ENCODE measurements at places on chromosomes 7 and 10.

GRCh38 chr10:95560278-95561176 is 644 bp downstream of the SORBS1 start:
- no peak for DNase-seq

GRCh38 chr10:112360308-112361270 is 13.3 kb upstream of the ACSL5 start:
- no peak for DNase-seq

DNA sequence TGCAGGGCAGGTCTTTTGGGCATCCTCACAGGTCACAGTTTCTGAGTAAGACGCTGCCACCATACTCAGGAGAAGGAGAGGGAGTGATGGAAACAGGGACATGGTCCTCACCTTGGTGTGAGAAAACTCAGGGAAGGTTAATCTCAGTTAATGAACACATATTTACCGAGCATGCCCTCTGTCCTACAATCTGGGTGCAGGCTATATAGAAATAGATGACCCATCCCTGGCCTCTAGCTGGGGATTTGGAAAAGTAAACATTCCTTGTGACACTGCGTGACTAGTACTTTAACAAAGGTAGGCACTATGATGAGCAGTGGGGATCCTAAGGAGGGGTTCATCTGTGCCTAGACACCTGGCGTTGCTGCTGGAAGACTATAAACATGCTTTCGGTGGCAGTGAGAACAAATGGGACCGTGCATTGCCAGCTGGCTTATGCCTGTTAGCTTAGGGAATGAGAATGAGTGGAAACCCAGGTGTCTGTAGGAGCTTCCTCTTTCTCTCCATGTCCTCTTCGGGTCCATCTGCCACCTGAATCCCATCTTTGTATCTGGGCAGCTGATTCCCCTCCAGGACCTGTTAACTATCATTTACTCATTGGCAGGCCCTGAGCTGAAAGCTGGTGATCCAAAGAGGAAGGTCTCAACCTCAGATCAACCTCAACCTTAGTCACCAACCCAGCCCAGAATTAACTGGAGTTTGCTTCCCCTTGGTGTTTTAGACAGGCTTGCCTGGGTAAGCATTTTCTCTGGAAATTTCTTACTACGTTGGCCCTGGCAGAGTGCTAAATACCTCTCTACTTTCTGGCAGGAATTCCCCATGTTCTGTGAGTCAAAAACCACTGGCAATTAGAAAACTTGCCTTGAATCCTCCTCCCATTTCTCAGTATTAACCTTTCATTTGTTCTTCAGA is 794 bp downstream of the MBL2 start:
- no peak for DNase-seq

- DNase-seq: no peak
Observed at GRCh38 chr10:103678178-103678526, 177.2 kb downstream of the SH3PXD2A start.

- no peak for DNase-seq
Observed at GRCh38 chr10:51892965-51893658, 193.7 kb upstream of the CSTF2T start.

GRCh38 chr10:45424668-45425404 is 50.8 kb downstream of the ALOX5 start:
- DNase-seq: no peak

GRCh38 chr10:74816824-74817498 is 9.4 kb upstream of the KAT6B start:
- no peak for DNase-seq

DNA sequence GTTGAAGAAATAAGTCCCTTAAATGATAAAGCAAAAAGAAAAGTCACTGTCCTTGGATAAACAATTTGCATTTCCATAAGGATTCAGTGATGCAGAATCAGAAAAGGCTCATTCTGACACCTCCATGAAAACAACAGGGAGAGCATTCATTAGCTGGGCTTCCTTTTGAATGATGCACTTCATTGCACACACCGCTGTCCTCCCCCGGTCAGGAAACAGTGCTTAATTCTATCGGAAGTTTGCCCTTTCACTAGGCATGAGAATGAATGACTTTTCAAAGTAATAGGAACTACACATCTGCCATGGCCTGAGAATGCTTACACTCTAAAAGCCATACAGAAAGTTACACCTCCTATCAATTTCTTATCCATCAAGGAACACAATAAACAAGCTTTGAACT is 4.2 kb downstream of the PCDH15 start:
- DNase-seq: no peak

DNA sequence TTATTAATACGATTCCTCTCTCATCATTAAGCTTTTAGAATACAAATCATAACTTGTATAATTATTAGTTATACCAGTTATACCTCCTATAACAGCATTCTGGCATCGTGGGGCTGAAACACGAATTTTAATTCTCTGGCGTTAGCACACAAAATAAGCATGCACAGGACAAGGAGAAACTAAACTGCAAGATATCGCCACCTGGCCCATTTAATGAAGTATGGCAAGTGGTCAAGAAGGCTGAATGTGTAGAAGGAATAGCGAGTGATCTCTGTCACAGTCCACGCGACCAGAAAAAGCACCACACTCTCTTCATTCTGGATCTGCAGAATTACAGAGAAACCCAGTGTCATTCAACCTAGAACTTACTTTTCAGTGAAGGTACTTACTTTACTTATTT is 18.1 kb downstream of the HACD1 start:
- no peak for DNase-seq

- DNase-seq: no peak
Observed at GRCh38 chr7:137006293-137006692, 137.8 kb downstream of the CHRM2 start.

DNA sequence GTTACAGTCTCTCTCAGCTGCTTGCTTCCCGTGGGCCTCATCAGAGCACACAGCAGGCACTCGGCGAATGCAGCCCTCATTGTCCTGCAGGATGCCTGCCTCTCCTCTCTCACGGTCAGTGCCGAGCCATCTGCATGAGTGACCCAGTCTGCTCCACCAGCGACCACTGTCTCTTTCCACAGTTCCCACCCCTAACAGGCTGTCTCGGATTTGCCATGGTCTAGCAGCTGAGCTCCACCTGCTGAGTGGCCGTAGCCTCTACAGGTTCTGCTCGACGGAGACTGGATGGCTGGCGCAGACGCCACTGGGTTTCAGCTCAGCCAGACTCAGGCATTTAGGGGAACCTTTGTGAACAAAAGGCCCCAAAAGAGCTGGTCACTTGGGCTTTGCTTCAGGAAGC is 209.4 kb upstream of the FOXK1 start:
- DNase-seq: no peak

- DNase-seq: no peak
Observed at GRCh38 chr7:5425507-5426225, 2.0 kb upstream of the TNRC18 start.

GRCh38 chr7:142957723-142958122 is 4.4 kb downstream of the KEL start:
- no peak for DNase-seq

GRCh38 chr7:2175514-2175913 is 57.2 kb downstream of the MAD1L1 start:
- DNase-seq: no peak

- no peak for DNase-seq
Observed at GRCh38 chr7:435630-436366, 83.8 kb downstream of the PDGFA start.

DNA sequence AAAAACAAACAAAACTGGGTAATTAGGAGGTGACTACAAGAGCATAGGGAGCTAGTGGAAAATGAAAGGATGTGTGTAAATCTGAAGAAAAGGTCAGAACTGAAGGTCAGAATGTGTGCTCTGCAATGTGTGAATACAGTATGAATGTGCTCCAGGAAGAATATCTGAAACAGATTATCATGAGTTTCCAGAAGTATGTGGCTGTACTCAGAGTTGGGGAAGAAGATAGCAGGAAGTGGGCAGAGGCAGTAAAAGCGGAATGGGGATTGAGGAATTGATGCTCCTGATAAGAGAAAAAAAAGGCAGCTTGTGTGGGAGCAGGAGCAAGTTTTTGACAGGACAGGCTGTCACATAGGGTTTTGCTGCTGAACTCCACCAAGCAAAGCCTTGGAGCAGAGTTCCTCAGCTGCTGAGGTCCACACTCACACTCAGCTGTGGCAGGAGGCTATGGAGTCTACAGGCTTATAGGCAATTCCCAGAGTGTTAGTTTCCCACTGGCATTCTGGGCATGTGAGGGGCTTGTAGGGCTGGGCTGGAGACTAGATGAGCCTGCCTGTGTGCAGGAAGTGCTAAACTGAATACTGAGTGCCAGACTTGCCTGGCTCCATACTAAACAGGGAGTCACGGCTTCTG is 22.9 kb downstream of the H2AZ2 start:
- no peak for DNase-seq

DNA sequence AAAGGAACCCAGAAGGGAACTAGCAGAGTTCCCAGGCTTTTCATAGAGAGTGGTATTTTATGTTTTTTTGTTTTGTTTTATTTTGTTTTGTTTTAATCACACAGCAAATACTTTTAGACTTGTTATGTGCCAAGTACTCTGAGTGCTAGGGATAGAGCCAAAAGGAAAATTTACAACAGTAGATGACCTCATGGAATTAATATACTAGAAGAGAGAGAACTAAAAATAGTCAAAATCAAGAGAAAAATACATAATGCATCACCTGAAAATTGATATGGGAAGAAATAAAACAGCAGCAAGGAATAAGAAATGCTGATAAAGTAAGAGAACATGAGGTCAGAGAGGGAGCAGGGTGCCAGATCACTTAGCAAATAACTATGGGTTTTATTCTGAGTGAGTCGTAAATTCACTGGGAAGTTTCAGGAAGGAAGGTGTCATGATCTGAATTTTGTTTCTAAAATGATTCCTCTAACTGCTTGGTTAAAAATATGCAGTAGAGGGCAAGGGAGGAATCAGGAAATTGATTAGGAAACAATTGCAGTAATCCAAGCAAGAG is 351.0 kb downstream of the ANKRD7 start:
- no peak for DNase-seq

GRCh38 chr7:158394936-158395335 is 192.7 kb downstream of the PTPRN2 start:
- DNase-seq: peak; percentile 13

DNA sequence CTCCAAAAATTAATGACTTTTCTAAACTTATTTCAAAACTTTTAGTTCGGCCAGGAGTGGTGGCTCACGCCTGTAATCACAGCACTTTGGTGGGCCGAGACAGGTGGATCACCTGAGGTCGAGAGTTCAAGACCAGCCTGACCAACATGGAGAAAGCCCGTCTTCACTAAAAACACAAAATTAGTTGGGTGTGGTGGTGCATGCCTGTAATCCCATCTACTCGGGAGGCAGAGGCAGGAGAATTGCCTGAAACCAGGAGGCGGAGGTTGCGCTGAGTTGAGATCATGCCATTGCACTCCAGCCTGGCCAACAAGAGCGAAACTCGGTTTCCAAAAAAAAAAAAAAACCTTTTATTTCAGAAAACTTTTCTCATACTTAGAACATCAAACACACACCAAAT is 8.3 kb downstream of the NAMPT start:
- DNase-seq: no peak

DNA sequence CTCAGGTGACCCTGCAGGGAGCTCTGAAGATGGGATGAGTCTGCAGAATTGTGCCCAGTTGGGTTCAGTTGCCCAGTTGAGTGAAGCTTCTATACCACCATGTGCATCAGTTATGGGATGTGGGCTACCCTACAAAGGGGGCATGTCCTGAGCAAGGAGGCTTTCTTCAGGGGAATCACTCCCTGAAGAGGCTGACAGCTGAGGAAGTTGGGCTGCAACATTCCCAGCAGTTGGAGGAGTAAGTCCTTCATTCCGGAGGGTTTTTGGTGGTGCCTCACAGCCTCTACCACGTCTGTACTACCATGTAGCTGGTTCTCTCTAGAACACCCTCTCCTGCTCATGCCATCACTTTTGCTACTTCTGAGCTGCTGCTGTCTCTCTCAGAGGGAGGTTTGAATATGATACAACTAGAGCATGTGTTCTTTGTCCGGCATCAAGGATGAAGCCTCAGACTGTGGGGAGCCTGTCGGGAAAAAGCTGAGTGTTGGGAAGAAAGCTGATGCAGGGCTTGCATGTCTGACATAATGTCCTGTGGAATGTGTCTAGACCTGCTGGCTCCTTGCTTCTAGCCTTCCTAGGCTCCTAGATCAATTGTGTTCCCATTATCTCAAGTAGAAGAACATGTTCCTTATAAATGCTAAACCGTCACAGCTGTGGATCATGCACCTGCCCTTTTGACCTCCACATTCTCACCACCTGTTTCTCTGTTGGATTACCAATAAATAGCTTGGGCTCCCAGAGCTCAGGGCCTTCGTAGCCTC is 355.8 kb downstream of the CCSER2 start:
- no peak for DNase-seq

DNA sequence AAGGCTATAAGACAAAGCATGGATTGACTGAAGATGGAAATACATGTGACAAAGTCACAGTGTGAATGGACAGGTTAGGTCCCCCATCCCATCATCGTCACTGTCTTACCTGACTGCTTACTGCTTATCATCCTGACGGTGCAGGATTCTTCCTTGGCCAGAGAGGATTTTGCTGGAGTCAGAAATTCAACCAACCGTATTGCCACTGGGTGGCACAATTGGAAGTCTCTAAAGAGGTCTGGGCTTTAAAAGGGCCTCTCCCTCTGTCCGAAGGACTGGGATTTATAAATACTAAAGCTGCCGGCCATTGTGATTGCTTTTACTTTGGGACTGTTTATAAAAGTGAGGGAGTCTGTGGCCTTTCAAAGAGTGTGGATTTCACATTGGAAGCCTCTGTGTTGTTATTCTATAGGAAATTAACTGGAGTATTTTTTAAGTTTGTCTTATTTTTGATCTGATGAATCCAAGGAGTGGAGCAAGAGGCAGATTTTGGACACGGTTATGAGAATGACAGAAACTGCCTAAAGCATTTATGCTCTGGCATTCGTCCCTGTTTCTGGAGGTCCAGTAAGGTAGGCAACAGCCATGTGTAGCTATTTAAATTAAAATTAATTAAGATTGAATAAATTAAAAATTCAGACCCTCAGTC is 113.3 kb upstream of the CREB5 start:
- no peak for DNase-seq
